Mesothelial cell of epicardium (in vitro differentiated cells): ENCODE measurements at places on chromosomes 7 and 10. TPM values are rescaled to one million over a fixed set of nuclear protein-coding genes. Genes with fewer than 3 reads are reported as not detected.
A peak's percentile ranks its signal among the peaks of the same experiment; 100 is the strongest.

AP3M1 gene
- 47.6 to 49.4 TPM (median 48.7 TPM) in 3 replicates for total RNA-seq

DNA sequence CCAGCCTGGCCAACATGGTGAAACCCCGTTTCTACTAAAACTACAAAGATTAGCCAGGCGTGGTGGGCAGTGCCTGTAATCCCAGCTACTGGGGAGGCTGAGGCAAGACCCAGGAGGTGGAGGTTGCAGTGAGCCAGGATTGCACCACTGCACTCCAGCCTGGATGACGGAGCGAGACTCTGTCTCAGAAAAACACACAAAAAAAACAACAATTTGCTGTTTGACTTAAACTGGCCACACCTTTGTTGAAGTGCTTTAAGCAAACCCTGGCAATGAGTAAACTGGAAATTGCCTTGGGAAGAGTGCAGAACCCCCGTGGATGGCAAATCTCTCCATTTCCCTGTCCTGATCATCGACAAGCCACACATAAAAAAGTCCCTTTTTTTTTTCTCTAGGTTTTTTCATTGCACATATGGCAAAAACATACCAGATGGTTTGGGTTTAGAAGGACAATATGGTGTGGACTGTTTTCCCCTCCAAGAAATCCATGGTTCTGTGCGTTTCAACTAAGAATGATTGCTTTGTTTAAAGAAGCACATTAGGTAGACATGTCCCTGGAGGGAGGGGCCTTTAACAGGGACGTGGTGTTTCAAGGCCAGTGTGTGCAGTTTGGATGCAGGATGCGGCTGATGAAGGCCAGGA is 76.9 kb downstream of the NRP1 start:
- H3K36me3 ChIP-seq, result peaks cover 32% of the 10 kb centered on the region
- H3K4me3 ChIP-seq, result no peak overlapping the region
- H3K4me1 ChIP-seq, result peaks cover 20% of the 10 kb centered on the region
- no peaks in the 10 kb centered on the region for H3K27me3 ChIP-seq
- no peak overlapping the region for H3K27ac ChIP-seq

DNA sequence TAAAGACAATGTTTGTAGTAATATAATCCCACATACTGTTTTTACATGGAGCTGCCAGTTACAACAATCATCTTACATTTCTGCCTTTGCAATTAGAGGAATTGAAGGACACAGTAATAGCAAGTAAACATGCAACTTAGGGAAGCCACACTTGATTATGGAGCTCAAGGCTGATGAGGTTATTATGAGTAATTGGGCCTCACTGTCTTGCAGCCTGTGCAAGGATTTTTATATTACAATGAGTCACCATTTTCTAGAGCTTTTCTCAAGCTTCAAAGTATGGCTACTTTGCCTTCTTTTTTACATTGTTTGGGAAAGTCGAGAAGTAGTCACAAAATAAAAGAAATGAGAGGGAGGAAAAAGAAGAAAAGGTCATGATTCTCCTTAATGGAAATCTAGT is 226.4 kb downstream of the KIAA1217 start:
- H3K36me3 ChIP-seq, result peaks cover 57% of the 10 kb centered on the region
- H3K27ac ChIP-seq, result no peak overlapping the region
- H3K4me1 ChIP-seq, result peaks cover 13% of the 10 kb centered on the region
- no peak overlapping the region for H3K4me3 ChIP-seq

- H3K4me1 ChIP-seq, result peaks cover under 1% of the 10 kb centered on the region
- H3K27me3 ChIP-seq, result no peaks in the 10 kb centered on the region
- no peak overlapping the region for H3K27ac ChIP-seq
- no peak for DNase-seq
These were observed 30.2 kb downstream of the GRIFIN start for GRCh38 chr7:2445898-2446555.

DNA sequence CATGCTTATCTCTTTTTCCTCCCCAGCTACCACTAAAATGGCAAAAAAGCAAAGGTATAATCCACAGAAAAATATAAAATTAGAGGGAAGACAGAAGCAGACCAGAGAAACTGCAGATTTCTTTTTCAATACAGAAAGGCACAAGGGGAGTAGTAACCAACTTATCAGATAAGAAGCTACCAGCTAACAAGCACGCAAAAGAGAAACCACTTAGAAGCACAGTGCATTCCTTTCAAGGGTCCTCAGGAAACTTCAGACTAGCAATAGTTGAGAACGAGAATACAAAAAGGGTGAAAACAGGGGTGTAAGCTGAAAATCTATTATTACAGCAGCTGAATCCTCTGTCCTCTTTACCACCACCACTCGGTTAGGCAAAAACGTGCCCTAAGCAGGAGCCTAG is 9.9 kb upstream of the OR2A5 start:
- H3K4me1 ChIP-seq, result peaks cover 3% of the 10 kb centered on the region
- DNase-seq, result no peak
- no peak overlapping the region for H3K27ac ChIP-seq
- no peaks in the 10 kb centered on the region for H3K36me3 ChIP-seq
- peaks cover 4% of the 10 kb centered on the region for H3K27me3 ChIP-seq
- H3K4me3 ChIP-seq, result no peak overlapping the region

DNA sequence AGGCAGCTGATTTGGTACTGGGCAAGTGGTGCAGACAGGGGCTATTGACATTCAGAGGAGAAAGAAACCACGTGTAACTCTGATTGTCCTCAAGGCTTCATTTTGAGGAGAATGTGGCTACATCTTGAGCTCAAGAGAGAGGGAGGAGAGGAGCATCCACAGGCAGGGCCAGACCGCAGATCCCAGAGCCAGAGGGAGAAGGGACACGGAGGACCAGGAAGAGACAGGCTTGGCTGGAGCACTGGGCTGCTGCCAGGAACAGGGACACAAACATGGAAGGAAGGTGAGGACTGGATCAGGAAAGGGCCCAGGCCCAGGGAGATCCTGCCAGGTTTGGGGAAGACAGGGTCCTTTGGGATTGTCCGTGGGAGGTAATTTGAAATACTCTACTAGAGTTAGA is 158.3 kb downstream of the GPAM start:
- no peaks in the 10 kb centered on the region for H3K4me1 ChIP-seq
- no peaks in the 10 kb centered on the region for H3K36me3 ChIP-seq
- H3K27me3 ChIP-seq, result peaks cover 4% of the 10 kb centered on the region

- H3K27ac ChIP-seq, result no peak overlapping the region
- no peaks in the 10 kb centered on the region for H3K27me3 ChIP-seq
- H3K36me3 ChIP-seq, result peaks cover 3% of the 10 kb centered on the region
- no peaks in the 10 kb centered on the region for H3K4me1 ChIP-seq
- no peak overlapping the region for H3K4me3 ChIP-seq
- no peak for DNase-seq
These were observed 735.2 kb downstream of the PARD3 start for GRCh38 chr10:34079702-34080484.

SLC35G1 gene
- total RNA-seq, result 7.3 to 7.5 TPM (median 7.3 TPM) in 3 replicates

GRCh38 chr10:28328346-28328745 is 25.5 kb upstream of the MPP7 start:
- no peaks in the 10 kb centered on the region for H3K36me3 ChIP-seq
- no peaks in the 10 kb centered on the region for H3K27me3 ChIP-seq
- no peak overlapping the region for H3K27ac ChIP-seq
- DNase-seq, result no peak
- peaks cover 24% of the 10 kb centered on the region for H3K4me1 ChIP-seq
- H3K4me3 ChIP-seq, result no peak overlapping the region

DNA sequence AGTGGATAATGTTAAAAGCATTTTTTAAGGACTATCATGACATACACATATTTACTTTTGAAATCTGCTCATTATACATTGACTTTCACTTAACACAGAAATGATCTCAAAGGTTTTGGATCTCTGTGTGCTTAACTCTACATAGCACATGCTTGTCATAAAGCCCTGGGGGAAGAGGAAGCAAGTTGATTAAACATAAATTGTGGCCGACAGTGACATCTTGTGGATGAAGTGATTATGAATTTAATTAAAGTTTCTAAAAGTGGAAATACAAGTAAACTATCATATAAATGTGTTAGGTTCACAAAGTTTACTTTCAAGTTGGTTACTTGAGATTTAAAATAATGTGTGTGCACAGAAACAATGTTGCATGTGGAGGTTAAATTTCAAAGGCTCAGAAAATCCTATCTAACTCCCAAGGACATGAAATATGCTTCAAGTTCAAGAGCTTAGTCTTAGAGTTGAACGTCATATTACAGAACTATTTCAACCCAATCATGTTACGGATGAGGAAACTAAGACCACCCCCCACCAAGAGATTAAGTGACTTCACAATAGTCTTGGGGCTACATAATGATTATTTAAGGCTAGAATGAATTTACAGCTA is 1247.8 kb downstream of the GATA3 start:
- no peaks in the 10 kb centered on the region for H3K36me3 ChIP-seq
- no peak overlapping the region for H3K4me3 ChIP-seq

DNA sequence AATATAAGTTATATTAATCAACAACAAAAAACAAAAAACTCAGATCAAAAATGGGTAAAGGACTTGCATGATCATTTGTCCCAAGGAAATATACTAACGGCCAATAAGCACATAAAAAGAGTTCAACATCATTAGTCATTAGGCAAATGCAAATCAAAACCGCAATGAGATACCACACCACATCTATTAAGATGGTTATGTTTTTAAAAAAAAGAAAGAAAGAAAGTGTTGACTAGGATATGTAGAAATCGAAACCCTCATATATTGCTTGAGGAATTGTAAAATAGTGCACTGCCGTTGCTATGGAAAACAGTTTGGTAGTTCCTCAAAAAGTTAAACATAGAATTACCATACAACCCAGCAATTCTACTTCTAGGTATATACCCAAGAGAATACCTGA is 39.4 kb upstream of the CTNNA3 start:
- H3K4me1 ChIP-seq, result no peaks in the 10 kb centered on the region
- H3K36me3 ChIP-seq, result peaks cover 2% of the 10 kb centered on the region
- H3K27ac ChIP-seq, result no peak overlapping the region

PRPS1L1 gene
- total RNA-seq, result not detected in 3 replicates

SPOCK2 gene
- total RNA-seq, result 26.7 to 32.4 TPM (median 28.5 TPM) in 3 replicates

MSMB gene
- not detected in 3 replicates for total RNA-seq

CNPY1 gene
- not detected in 3 replicates for total RNA-seq

GRCh38 chr10:106175760-106176377 is 988.6 kb downstream of the SORCS1 start:
- H3K27ac ChIP-seq, result no peak overlapping the region
- H3K36me3 ChIP-seq, result no peaks in the 10 kb centered on the region
- H3K4me3 ChIP-seq, result no peak overlapping the region

- no peaks in the 10 kb centered on the region for H3K36me3 ChIP-seq
- H3K27ac ChIP-seq, result no peak overlapping the region
- no peak for DNase-seq
- H3K27me3 ChIP-seq, result no peaks in the 10 kb centered on the region
These were observed 176.8 kb upstream of the TBX20 start for GRCh38 chr7:35430547-35431153.

TBXAS1 gene
- 3.1 to 4.7 TPM (median 3.9 TPM) in 3 replicates for total RNA-seq

DNA sequence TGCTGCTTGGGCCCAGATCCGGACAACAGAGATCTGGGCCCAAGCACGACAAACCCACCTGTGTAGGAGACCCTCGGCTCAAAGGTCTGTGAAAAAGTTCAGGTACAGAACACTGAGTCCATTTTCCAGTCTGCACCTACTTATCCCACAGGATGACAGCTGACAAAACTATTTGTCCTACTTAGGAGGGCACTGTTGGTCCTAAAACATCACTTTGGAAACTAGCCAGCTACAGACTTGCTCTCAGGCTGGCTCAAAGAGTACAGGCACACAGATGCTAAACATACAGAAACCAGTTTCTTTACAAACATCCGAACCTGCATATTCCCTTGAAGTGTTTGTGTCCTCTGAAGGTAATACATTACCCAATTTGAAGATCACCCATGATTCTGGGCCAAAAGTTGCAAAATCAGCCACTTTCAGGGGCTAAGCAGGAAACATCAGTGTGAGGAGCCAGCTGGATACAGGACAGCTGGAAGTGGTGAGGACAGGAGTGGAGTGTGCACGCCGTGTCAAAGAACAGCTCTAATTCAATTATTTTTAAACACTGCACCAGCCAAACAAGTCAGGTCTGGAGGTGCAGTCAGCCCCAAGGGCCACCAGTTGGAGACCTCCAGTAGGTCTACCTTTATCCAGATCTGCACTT is 88.5 kb downstream of the NOC3L start:
- no peaks in the 10 kb centered on the region for H3K4me1 ChIP-seq
- no peak overlapping the region for H3K27ac ChIP-seq
- DNase-seq, result no peak
- peaks cover 12% of the 10 kb centered on the region for H3K36me3 ChIP-seq
- H3K27me3 ChIP-seq, result no peaks in the 10 kb centered on the region

DNA sequence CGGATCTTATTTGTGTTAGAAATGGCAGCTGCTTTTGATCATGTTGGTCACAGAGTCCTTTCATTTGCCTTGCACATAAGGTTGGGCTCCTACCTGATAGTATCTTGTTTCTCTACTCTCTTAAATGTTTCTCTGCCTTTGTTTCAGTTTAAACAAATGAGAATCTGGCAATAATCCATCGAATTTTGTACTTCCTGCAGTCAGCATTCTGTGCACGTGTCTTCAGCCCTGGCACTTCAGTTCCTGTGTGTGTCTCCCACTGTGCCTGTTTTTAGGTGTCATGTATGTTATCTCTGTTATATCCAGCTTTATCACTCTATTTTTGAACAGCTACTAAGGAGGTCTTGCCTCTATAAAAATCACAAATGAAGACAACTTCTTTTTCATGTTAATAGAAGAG is 28.4 kb upstream of the PTER start:
- no peak overlapping the region for H3K4me3 ChIP-seq
- peaks cover 19% of the 10 kb centered on the region for H3K4me1 ChIP-seq
- H3K27me3 ChIP-seq, result peaks cover 5% of the 10 kb centered on the region
- no peak for DNase-seq
- H3K36me3 ChIP-seq, result no peaks in the 10 kb centered on the region
- peak overlapping the region; percentile 19 for H3K27ac ChIP-seq

HSPA12A gene
- total RNA-seq, result 10.7 to 13.7 TPM (median 11.8 TPM) in 3 replicates

TAC1 gene
- 0.36 to 0.63 TPM in 2 of 3 replicates, not detected in the other for total RNA-seq

DNA sequence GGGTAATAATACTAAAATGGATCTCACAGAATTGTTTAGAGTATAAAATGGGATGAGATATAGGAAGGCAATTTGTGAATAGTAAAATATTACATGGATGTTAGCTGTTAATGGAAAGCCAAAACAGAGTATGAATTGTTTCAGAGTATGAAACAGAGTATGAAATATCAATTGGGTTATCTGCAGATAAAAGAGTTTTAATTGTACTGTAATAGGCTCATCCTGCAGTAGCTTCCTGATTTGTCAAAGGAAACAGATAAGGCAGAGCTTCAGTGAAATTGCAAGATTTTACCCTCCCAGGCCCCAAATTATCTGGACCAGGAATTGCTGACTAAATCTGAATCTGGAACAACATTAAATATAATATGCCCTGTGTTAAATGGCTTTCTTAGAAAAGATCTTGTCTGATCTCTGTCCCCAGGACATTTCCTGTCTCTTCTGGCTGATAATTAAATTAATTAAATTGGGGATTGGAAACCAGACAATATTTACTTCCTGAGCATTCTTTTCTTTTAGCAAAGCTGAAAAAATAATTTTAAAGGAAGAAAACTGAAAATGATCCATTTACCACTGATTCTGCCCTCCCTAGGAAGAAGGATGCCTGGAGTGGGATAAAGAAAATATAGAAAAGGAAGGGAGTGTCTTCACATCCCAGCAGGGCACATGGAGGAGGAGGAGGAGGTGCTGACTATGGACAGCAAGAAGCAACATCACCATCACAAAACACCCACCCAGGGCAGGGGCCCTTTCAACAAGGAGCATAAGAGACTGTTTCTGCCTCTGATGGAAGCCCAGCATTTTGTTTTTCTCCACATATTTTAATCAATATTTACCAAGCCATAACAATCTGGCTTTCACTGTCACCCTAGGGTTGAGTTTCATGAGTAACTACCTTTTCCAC is 18.5 kb downstream of the PTN start:
- H3K4me1 ChIP-seq, result peaks cover 42% of the 10 kb centered on the region
- H3K4me3 ChIP-seq, result no peak overlapping the region

DBNL gene
- 62.6 to 70.9 TPM (median 64.5 TPM) in 3 replicates for total RNA-seq

GDF2 gene
- not detected in 3 replicates for total RNA-seq
